ENCODE measurements at places on chromosomes 3 and 15.

DNA sequence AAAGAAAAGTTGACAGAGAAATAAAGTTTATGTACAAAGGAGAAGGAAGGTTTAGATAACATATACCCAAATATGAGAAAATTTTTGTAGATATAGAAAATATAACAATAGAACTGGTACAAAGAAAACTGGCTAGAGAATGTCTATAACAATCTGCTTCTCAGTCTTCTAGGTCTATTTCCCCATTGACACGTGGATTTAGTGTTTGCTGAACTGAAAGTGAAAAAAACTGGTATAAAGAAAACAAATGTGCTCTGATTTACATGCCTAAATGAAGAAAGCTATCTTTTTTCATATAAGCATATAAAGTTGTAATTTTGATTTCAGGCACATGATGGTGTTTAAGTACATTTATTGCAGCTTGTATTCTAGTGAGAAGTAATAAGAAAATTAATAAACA lies 9.8 kb downstream of the KCNMB2 start:
- no peak for DNase-seq

GRCh38 chr15:86199467-86200145 lies 119.9 kb downstream of the AGBL1 start:
- no peak for DNase-seq

GRCh38 chr3:192850451-192850981 lies 67.1 kb downstream of the MB21D2 start:
- DNase-seq, result no peak

GRCh38 chr3:39202094-39202493 lies 9.7 kb upstream of the XIRP1 start:
- DNase-seq, result no peak

- no peak for DNase-seq
These were observed 52.7 kb downstream of the SLC25A36 start for GRCh38 chr3:140994316-140994715.

DNA sequence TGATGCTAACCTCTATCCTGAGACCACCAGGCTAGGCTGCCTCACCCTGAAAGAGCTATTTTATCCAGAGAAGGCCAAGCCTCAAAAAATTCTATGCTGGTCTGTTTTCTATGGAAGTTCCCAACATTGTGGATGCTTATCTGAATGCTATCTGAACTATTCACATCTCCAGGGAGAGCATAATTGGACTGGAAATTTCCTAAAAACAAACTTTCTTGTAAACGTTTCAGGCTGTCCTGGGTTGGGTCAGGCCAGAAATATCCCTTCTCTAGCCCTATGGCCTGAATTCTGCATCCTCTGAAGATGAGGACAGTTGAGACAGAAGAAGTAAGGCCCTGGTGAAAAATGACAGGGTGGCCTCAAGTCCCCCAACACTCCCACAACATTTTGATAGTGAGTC lies 706.4 kb upstream of the NR2F2 start:
- no peak for DNase-seq

- DNase-seq, result no peak
These were observed 169.1 kb downstream of the CDIN1 start for GRCh38 chr15:36748366-36749115.

- no peak for DNase-seq
These were observed 151.5 kb downstream of the B3GALNT1 start for GRCh38 chr3:160953686-160954085.

DNA sequence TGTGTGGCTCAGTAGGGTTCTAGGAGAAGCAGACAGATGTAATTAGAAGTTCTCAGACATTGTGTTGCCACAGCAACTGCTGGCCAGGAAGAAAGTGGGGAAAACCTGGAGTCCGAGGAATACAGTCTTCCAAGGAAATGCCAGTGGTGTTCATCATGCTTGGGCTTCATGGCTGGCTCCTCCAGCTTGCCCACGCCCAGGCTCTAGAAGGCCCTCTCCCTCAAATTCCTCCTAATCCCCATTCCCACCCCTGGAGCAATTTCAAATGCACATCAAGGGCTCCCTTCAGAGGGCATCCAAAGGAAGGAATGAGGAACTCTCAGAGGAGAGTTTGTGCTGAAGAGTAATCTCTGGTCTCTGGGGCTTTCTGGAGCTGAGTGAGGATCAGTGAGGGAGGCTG lies 21.9 kb downstream of the FSTL1 start:
- no peak for DNase-seq

- no peak for DNase-seq
These were observed 388.4 kb downstream of the RSL24D1 start for GRCh38 chr15:54808321-54808720.

- no peak for DNase-seq
These were observed 1.2 kb downstream of the USP19 start for GRCh38 chr3:49119439-49119838.

DNA sequence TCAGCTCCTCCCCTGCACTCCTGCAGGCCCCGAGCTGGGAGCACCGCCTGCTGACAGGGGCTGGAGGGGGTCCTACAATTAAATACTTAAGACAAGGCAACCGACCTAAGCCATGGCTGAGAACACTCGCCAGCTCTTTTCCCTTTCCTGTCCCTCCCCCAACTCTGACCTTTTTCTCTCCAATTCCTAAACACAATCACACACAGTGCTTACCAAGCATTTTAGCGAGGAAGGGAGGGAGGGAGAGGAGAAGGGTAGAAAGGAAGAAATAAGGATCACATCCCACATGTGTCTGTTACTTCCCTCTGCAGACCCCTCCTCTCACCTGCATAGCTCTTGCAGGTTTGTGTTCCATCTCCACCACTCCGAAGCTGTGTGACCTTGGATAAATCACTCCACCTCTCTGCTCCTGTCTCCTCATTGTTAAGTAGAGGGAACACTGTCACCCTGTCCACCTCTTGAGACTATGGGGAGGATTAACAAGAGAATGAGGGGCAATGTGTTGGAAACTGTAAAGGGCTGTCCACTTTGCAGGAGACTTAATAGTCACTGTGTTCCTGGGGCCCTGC lies 63.6 kb downstream of the CYP11A1 start:
- DNase-seq, result no peak

DNA sequence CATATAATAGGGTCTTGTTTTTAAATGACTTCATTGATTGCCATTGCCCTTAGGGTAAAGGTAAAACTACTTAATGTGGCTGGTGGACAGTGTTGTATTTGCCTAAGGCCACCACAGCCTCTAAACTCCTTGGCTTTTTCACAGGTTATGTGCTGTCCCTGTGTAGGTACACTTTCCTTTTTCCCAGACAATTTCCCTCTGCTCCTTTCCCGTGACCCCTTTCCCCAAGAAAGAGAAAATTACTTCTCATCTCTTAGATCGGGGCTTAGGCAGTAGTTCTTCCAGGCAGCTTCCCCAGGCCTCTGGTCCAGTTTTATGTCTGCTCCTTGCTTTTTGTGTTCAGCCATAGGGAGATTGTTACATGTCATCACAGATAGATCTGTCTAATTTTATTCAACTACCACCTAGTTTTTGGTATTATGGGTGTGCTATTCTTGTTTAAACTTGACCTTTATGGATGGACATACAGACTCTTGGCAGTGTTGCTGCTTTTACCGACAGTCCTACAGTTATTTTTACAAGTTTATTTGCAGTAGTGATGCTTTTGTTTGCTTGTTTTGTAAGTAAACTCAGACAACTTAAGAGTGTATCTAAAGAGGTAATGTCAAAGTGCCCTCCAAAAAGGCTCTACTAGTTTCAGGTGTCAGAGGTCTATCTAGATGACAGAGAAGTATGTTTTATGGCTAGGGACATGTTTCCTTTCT lies 20.5 kb upstream of the SCAANT1 start:
- no peak for DNase-seq

DNA sequence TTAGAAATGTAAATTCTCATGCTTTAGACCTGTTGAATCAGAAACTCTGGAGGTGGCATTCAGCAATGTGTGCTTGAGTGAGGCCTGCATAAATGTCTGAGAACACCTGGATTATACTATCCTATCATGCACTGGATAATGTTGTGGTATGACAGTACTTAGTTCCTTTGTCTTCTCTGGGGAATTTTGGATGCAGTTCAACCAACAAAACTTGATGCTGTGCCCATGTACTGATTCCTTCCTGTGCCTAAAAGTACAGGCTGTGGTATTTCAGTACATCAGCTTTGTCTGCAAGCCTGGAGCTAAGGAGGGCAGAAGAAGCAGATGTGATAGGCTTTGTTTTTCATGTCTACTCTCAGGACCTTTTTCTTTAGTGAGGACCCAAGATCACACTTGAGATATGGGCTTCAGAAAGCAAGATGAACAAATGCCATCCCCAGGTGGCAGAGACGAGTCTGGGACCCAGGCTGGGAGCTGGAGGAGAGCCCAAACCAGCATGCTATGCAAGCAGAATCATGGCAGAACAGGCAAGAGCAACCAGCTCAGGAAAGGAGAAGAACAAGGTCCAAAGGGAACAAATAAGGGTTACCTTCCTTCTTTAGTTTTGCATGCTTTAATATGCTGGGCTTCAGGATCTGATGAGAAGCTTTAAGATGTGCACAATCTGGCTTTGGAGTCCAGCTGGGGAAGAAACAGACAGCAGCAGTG lies 124.7 kb downstream of the MYRIP start:
- DNase-seq, result no peak

DNA sequence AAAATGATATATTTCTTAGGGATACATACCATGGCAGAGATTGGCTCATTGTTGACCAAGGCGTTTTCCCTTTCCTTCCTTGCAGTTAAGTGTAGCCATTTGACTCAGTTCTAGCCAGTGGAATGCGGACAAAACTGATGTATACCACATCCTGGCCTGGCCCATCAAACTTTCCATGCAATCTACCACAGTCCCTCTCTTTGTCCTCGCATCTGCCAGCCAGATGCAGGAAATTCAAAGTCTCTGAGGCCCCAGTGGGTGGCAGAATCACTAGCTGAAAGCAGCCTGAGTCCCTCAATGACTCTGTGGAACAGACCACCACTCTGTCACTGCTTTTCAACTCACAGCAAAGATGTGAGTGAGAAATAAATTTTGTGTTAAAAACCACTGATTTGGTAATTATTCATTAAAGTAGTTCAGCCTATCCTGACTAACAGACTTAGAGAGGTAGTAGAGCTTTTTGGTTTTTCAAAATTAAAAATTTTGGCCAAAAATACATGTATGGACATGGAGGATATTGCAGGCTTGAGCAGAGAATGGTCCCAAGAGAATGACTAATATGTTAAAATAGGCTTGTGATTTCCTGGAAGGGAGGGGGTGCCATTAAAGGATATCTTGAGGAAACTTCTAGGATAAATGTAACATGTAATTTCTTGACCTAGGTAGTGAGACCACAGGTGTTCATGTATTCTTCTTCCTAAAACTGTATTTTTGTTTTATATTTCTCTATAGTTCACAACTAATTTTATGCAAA lies 10.9 kb downstream of the LRRFIP2 start:
- DNase-seq, result no peak

DNA sequence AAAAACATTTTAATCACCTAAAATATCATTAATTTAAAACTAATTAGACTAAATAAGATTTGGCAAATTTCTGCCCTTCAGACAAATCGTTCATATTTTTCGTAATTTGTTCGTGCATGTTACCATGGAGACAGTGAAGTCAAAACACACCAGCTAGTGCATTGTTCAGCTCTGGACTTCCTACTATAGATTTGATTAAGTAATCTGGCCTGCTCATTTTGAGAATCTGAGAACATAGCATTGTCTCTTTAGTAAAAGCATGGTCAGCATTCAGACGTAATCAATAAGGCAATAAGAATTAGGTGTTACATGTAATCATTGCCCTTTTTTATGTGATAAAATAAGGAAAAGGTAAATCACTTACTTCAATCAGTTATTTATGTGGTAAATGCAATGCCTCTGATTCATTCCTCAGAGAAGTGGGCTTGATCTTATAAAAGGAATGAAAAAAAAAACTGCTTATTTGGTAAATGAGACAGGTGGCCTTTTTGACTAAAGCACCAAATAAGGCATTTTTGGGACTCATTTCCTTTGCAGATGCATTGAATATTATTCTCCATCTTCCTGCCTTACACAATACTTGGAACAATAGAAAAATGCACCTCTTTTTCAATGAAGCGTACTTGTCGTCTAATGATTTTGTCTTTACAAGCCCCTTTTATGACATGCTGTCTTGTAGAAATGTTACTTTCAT lies 84.5 kb upstream of the FNDC3B start:
- DNase-seq, result no peak

- DNase-seq, result no peak
These were observed 84.6 kb upstream of the DPH6 start for GRCh38 chr15:35630532-35630931.

DNA sequence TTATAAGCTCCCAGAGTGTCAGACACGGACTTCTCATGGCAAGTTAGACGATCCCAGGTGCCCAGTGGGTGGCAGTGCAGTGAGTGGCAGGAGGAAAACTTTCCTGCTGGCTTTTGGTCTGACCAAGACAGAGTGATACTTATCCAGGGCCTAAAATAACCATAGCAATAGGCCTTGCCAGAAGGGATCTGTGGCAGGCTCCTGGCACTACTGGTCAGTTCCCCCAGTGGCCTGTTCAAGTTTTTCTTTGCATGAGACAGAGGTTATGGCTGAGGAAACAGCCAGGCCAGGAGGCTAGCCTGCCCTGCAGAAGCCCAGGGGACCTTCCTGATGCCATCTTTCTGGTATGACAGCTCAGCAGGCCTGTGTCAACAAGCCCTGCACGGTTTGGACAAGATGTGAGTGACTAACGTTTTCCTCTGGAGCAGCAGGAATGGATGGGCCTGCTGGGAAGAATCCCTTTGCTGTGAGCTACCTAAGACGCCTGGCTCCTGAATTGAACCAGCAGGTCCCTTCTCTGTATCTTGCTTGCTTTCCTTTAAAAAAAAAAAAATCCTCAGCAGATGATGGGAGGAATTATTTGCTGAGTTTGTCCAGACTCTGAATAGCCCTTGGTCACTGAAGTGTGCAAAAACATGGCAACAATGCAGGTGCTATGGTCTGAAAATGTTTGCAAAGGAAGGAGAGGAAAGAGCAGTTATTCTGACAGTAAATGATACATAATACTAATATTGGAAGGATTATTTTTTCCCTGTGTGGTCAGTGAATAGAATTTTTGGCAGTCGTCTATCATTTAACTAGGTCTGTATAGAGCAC lies 18.0 kb downstream of the SCG5 start:
- DNase-seq, result no peak

DNA sequence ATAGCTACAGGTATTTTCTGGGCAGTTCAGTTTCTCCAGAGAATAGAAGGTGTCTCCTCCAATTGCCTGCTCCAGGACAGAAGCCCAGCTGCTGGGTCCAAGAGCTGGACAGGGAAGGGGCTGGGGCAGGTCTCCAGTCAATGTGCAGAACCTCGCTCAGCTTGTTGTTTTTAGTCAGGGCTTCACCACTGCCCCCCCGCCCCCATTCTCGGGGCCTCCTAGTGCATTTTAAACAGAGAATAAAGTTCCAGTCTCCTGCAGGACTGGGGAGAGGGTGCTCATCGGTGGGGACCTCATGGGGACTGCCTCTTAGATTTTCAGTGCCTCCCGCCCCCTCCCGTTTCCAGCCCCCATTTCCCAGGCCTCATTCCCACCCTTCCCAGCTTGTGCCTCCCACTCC lies 216.6 kb downstream of the XXYLT1 start:
- DNase-seq, result no peak

- no peak for DNase-seq
These were observed 228.2 kb downstream of the TCF12 start for GRCh38 chr15:57146506-57147201.

GRCh38 chr3:187212196-187212545 lies 14.9 kb downstream of the RTP1 start:
- DNase-seq, result no peak

- no peak for DNase-seq
These were observed 39.5 kb downstream of the BTLA start for GRCh38 chr3:112459750-112460149.

Data from T follicular helper cell (primary cell).